Activated CD8-positive, alpha-beta memory T cell treated with anti-CD3 and anti-CD28 coated beads for 1 hour (primary cell): ENCODE measurements at places on chromosomes 1 and 21.

DNA sequence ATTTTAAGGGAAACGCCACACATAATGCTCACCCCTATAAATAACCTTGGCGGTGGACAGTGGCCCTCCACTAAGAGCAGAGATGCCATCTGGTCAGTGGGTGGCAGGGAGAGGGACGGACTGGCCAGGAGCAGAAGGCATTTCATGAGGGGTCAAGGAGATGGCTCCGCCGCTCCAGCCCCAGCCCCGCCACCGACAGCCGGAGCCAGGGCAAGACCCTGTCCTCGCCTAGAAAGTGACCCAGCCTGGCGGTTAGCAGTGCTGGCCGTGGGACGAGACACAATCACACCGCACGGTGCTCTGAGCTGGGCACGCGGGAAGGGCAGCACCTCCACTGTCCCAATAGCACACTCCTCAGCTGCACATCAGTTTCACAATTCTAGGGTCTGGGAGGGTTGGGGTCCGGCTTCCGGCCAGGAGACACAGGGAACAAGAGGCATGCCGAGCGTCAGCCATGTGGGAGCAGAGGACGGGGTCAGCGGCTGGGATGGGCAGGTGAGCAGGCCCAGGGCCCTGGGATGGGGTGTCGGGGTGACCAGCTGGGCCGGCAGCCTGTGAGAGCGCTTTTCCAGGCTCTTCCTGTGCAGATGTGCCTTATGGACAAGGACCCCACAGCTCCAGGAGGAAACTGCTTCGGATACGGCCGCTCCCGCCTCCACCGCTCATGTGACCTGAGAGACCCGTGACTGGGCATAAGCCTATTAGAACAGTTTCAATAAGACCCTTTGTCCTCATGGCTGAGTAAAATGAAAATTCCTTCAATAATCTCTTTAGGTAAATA lies 5.7 kb downstream of the SLC19A1 start:
- DNase-seq, result no peak

DNA sequence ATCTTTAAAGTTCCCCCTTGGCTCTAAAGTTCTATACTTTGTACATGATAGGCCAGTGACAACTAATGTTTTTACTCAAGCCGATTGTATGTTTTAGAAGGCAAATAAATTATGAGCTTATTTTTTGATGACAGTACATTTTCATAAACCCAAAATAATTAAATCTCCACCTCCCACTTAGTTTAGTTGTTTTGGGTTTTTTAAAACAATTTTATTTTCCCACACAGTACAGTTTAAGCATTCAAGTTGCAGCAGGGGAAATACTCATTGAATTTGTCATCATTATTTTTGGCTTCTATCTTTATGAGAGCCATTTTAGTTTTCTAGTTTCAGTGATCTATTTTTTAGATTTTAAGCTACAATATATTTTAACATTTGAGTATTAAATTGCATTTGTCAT lies 93.6 kb downstream of the OLFML2B start:
- no peak for DNase-seq

- no peak for DNase-seq
Observed at GRCh38 chr1:222736972-222737371, at the start of gene FAM177B. FAM177B (plus strand) TSS chr1:222737202; CDS start chr1:222746546, 9,344 bp downstream.

GRCh38 chr1:92327794-92328193 lies 28.9 kb downstream of the RPAP2 start:
- no peak for DNase-seq

DNA sequence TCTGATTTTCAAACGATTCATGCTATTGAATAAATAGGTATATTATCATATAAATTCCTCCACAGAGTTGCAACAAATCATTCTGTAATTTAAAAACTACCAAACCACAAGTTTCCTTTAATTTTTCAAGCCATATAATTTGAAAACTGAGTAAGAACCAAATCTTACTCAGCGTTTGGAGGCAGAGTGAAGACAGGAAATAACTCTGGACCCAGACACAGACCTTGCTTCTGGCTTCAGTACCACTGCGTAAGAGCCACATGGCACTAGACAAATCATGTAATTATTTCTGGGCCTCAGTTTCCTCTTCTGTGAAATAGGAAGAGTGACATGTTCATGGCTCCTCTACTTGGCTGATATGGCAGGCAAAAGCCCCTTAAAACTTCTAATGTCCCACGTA lies 82.4 kb downstream of the SMYD2 start:
- no peak for DNase-seq

- no peak for DNase-seq
Observed at GRCh38 chr1:86069757-86070145, 86.8 kb downstream of the COL24A1 start.

DNA sequence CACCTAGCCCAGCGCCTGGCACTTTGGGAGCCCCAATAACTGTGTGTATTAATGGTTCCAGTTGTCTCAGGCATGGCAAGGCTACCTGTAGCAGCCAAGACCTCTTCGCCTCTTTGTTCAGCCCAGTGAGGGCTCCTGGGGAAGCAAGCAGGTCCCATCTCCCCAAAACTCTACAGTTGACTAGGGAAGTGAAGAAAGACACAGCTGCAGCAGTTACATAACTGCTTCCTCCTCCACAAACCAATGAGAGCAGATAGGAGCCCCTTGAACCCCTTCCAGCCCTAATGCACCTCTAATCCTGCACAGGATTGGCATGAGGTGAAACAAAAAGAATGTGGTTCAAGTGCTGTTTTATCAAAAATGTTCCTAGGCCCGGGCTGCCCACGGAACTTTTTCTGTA lies 100.5 kb downstream of the SYF2 start:
- DNase-seq, result no peak

DNA sequence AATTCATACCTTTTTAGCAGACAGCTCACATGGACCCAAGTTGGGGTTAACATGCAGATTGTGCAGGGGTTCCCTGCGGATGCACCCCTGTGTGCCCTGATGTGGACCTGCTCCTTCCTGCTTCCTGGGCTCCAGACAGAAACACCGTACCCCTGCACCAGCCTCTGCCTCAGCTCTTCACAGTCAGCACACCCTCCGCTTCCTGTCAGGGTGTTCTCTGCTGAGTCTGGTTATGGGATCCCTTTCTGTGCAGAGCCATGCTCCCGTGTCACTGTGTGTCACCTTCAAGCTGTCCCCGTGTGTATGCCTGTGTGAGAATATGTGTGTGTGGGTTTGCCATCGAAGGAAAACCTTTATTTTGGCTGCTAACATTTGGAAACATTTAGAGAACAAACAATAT lies 48.7 kb upstream of the KCNJ15 start:
- no peak for DNase-seq

GRCh38 chr21:25571726-25572121 lies 35.6 kb downstream of the MRPL39 start:
- DNase-seq, result no peak

DNA sequence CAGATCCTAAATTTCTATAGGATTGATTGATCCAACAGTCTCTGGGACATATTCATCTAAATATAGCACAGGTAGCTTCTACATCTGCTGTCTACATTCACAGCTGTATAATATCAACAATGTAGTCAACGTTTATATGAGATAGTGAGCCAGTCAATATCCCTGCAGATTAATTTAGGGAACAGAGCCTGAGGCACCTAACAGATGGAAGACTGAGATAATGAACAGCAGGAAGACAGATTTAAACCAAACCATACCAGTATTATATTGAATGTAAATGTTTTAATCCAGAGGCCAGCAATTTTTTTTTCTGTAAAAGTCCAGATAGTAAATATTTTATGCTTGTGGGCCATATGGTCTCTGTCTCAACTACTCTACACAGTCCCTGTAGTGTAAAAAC lies 2072.4 kb downstream of the MRPL39 start:
- no peak for DNase-seq

DNA sequence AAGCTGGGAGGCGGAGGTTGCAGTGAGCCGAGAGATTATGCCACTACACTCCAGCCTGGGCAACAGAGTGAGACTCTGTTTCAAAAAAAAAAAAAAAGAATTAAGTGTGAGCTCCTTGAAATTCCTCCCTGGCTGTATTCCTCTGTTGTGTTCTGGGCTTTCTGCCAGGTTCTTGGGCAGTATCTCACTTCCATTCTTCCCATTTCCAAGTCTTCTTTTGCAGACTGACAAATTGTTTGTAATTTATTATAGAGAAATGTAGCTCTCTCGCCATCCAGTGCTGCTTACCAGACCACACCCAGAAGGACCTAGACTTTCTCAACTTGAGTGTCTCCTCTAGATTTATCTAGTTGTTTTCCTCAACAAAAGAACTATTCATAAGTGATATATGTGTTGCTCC lies 105.0 kb upstream of the ADGRL2 start:
- DNase-seq, result no peak

- DNase-seq, result no peak
Observed at GRCh38 chr1:22920734-22921451, 51.8 kb downstream of the LACTBL1 start.

DNA sequence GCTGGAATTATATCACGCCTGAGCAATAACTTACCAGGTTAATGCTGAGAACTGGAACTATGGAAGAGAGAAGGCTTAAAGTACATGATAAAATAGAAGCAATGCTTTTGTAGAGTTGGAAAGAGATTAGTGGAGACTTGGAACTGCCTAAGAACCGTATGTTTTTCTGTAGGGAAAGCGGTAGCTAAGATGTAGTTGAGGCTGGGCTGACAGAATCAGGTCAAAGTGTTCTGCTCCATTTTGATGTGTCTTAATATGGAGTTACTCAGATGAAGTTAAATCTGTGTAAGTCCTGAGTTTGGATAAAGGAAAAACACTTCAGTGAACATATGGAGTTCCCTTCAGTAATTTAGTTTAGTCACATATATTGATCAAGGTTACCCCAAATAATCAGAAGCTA lies 860.9 kb upstream of the CXADR start:
- no peak for DNase-seq

DNA sequence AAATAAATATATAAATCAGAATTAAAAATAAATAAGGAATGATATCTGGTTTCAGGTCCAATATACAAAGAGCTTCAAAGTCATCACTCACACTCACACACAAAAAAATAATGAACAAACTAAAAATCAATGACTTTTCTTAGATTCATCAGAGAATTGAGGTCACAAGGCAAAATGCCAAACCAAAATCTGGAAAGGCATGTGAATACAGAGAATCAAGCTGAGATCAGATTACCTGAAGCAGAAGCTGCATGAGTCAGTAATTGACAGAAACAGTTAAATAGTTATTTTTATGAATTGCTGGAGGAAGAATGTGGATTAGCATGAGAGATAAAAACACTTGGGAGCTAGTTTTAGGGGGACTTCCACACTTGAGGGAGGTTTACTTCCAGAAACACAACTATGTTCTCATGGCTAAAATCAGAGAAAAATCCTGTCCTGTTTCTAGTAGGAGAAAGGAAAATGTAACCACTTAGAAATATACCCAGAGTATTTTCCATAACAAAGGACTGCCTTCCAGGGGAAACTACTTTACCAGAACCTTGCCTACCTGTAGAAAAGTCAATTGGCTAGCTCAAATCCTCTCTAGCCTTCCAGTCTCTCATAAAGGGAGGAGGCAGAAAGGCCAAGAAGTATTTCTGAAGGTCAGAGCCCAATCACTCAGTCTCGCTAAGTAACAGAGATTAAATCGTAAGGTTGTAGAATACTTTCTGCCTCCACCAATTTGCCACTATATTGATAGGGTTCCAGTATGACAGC lies 536.6 kb upstream of the NR5A2 start:
- DNase-seq, result no peak

DNA sequence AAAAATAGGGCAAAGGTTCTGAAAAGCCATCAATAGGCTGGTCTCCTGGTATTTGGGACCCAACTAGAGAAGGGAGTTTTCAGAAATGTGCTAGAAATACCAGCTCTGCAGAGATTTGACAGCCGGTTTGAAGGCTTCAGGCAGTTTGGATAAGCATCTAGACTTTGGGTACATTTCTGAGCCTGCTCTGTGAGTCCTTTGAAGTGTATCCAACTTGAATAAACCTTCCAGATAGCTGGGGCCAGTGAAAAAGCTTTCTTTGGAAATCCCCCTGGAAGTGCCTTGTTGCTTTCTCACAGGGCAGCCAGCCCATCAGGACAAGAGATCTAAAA lies 6.4 kb upstream of the PEF1 start:
- no peak for DNase-seq

GRCh38 chr1:114075546-114076242 lies 78.0 kb downstream of the SYT6 start:
- no peak for DNase-seq

- no peak for DNase-seq
Observed at GRCh38 chr1:109892561-109893368, 17.9 kb upstream of the CSF1 start.

DNA sequence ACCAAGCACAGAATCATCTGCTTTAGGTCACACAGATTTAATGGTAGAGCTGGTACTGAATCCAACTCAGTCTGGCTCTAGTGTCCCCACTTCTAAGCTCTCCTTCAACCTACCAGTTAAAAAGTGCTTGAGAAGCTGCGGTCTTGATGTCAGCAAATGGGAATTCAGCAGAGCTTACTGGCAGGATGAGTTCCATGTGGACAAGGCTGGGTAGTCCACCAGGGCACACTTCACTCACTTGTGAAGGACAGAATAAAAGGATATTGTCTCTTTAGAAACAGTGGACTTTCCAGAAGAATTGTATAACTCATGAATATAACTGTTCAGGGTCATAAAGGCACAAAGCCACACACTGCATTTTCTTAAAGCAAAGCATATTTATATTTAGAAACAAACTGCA lies 35.1 kb upstream of the GUCA2B start:
- no peak for DNase-seq

DNA sequence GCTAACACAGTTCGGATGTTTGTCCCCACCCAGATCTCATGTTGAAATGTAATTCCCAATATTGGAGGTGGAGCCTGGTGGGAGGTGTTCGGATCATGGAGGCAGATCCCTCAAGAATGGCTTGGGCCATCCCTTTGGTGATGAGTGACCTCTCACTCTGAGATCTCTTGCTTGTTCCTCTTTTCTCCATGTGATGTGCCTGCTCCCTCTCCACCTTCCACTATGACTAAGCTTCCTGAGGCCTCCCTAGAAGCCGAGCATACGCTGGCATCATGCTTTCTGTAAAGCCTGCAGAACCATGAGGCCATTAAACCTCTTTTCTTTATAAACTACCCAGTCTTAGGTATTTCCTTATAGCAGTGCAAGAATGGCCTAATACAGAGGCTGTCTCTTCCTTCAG lies 8.1 kb upstream of the PLA2G5 start:
- no peak for DNase-seq

DNA sequence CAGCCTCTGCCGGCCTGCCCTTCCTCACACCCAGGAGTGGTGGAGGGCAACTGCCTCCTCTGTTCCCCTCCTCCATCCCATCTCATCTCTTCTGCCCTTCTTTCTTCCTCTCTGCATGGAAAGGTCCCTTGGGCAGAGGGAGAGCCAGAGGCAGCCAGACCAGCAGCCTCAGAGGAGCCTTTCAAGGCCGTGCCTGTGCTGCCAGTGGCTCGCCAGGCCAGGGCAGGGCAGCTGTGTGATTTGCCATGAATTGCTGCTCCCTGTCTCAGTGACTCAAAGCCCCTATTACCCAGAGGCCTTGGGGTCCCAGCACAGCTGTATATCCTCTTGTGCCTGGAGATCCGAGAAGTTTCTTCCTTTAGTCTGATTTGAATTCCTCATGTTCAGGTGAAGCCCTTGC lies 21.9 kb downstream of the TMCC2 start:
- DNase-seq, result no peak

- DNase-seq, result no peak
Observed at GRCh38 chr1:117860896-117861610, 68.4 kb downstream of the GDAP2 start.

- no peak for DNase-seq
Observed at GRCh38 chr1:3501856-3502640, 47.6 kb downstream of the ARHGEF16 start.
